Motor neuron (in vitro differentiated cells): ENCODE measurements at places on chromosomes 3 and 15. TPM values are rescaled to one million over a fixed set of nuclear protein-coding genes. Genes with fewer than 3 reads are reported as not detected.

The AMT gene
- 11.2 and 12.6 TPM in 2 replicates for total RNA-seq

The LRRC2 gene
- 1.9 TPM in 2 replicates for total RNA-seq

The TMIE gene
- 0.09 and 0.29 TPM in 2 replicates for total RNA-seq

The SLC9C1 gene
- total RNA-seq = not detected in 2 replicates

The KLHL6 gene
- total RNA-seq = 0.37 and 0.73 TPM in 2 replicates

The SNURF gene
- 8.9 and 17.7 TPM in 2 replicates for total RNA-seq

The GOLGA8Q gene
- total RNA-seq = 0.72 and 0.85 TPM in 2 replicates

The CTXN2 gene
- 0.14 and 0.29 TPM in 2 replicates for total RNA-seq

GRCh38 chr3:194602669-194603171 is 30.5 kb downstream of the TMEM44 start:
- no peak for ATAC-seq

DNA sequence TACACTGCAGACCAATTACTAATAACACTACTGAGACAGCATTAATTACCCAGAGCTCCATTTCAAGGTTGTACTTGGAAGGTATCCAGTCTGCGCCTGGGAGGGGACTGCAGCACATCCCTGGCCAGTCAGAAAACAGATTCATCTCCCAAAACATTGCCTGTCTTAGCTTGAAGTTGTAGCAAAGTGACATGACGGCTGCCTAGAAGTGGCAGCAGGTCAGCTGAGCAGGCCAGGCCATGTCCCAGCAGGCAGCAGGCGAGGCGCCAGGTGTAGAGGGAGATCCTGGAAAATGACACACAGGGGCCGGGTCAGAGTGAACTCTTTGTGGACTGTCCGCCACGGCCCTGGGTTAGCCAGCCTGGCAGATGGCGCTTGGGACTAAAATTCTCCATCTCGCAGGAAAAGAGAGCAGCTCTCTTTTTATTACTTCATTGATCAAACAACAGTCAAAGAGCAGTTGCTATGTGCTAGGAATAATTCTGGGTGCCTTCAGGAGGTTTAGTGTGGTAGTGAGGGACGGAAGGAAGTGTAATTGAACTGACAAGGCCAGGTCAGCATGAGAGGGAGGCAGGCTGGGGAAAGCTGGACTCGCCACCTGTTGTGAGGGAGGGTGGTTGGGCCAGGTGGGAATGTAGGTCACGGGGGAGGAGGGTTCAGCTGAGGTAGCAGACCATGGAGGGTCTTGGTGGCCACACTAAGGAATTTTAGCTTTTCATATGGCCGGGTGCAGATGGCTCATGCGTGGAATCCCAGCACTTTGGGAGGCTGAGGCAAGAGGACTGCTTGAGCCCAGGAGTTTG is 1.3 kb upstream of the MAP6D1 start:
- no peak for ATAC-seq

- ATAC-seq = peak; percentile 23
These were observed 27.4 kb downstream of the CALML4 start for GRCh38 chr15:68177742-68178141.

DNA sequence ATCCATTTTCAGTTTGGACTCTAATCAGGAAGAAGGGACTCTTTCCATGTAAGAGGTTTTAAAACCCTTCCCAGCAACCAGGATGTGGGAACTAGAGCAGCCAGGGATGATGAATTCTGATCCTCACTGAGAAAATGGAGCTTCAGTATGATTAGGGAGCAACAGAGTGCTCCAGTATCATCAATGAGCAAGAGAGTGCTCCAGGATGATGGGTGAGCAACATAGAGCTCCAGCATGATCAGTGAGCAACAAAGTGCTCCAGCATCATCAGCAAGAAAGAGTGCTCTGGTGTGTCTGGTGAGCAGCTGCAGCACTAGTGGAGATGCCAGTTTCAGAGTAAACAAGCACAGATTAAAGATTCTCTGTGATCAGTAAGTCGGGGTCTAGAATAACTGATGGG is 106.4 kb upstream of the LPP start:
- no peak for ATAC-seq

GRCh38 chr15:101161656-101162055 is 90.2 kb downstream of the CHSY1 start:
- ATAC-seq = no peak

GRCh38 chr3:53483821-53484220 is 10.6 kb upstream of the CACNA1D start:
- no peak for ATAC-seq

- peak; percentile 84 for ATAC-seq
These were observed 52.4 kb downstream of the KLHL25 start for GRCh38 chr15:85742186-85742821.

DNA sequence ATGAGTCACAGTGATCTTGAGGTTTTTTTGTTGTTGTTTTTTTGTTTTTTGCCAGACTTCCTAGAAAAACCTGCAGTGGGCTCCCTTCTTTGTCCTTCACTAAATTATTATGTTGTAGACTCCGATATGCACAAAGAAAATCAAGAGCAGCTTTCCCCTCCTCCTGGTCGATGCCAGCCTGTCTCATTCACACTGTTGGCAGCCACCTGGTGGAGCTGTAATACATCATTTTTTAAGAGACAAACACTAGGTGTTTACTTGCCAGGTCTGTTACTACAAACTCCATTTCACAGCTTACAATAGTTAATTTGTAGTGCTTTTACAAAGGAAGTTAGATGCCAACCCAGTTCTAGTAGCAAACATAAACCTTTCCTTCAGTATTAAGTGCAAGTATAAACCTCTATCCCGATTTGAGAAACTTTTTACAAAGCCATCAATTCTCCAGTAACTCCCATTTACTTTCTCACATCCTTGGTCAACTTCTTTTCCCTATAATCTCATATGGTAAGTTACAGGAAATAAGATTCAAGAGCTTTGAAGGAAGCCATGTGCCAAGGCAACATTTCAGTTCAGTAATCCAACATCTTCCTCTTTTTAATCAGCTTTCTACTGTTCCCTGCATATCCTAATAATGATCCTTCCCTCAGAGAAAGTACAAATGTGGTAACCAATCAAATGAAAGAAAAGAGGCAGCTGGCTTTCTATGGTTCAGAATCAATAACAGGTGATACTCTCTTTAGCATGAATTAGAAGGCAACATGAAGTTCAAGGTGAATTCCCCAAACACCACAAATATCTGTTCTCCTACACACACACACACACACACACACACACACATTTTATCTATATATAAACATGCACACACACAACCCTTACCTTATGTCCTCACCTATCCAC is 14.0 kb downstream of the AAGAB start:
- ATAC-seq = peak; percentile 42

- ATAC-seq = no peak
These were observed 13.1 kb downstream of the BMF start for GRCh38 chr15:40095371-40096093.

- no peak for ATAC-seq
These were observed 119.9 kb upstream of the CBLB start for GRCh38 chr3:105988540-105989212.

DNA sequence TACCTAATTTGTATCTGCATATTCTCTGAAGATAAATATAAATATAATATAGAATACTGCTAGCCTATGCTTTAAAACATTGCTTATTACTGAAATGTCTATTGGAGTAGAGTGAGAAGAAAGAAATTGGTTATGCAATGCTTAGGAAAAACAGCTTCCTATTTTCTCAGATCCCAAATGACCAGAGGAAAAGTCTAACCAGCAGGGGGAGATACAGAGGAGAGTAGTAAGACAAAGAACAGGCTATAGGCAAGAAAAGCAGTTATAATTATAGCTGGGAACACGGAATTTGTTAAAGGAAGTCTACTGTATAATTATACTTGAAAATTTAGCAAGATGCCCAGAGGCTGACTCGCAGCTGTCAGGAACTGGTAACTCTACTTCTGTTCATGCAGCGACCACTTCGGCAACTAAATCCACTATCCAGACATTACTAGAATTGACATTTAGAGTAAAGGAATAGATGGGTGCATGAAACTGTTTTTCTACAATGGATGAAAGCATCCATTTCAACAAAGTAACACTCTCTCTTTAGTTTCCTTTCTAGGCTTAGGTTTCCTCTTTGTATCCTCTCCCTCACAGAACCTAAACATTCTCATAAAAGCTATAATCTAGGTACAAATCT is 97.2 kb downstream of the TBC1D5 start:
- ATAC-seq = no peak

GRCh38 chr3:99943931-99944761 is 126.5 kb downstream of the CMSS1 start:
- ATAC-seq = no peak

- no peak for ATAC-seq
These were observed 64.2 kb downstream of the OXNAD1 start for GRCh38 chr3:16329036-16329825.

DNA sequence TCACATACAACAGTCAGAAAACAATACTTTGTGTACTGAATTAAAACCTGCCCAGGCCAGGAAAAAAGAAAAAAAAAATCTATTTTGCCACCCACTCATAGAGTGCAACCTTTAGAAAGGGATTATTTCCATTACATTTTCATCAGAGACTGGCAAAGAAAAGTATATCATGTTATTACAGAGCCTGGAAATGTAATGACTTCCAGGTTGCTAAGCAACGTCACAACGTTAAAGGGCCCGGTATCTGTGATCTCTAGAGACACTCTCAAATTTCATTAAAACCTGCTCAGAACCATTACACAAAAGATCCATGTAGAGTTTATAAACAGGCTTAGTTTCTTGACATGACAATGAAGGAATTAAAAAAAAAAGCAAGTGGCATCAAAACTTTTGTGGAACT is 170.5 kb downstream of the CTNNB1 start:
- ATAC-seq = peak; percentile 72

DNA sequence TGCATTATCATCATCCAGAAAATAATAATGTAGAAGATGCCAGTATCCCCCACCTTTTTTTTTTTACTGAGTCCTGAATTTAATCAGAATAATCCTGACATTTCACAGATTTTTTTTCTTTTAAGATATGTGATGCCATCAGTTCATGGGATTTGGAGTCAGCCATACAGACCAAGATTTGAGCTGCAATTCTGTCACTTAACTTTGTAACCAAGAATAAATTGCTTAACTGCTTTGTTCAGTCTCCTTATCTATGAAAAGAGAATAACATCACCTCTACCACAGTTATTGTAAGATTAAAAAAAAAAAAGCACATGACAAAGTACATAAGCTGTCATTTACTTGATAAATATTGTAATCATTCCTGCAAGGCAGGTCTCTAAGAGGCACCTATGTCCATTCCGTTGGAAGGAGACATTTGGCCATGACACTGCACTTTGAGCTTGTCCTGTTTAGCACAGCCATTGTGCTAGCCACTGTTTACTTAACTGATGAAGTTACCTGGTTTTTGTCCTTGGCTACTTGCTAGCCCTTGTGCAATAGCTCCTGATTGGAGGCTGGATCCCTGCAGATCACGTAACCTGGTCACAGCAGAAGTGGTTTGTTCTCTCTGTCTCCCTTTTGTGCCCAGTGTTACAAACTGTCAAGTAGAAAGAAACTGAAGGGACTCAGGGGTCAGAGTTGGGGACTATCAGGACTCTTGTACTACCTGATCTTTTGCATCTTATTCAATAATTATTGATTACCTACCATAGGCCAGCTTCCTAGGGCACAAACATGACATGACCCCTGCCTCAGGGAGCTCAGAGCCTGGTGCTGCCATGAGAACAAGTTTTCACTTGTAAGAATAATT is 306.0 kb downstream of the WDR72 start:
- no peak for ATAC-seq

- ATAC-seq = peak; percentile 46
These were observed 89.7 kb downstream of the LIPC start for GRCh38 chr15:58521293-58521991.

DNA sequence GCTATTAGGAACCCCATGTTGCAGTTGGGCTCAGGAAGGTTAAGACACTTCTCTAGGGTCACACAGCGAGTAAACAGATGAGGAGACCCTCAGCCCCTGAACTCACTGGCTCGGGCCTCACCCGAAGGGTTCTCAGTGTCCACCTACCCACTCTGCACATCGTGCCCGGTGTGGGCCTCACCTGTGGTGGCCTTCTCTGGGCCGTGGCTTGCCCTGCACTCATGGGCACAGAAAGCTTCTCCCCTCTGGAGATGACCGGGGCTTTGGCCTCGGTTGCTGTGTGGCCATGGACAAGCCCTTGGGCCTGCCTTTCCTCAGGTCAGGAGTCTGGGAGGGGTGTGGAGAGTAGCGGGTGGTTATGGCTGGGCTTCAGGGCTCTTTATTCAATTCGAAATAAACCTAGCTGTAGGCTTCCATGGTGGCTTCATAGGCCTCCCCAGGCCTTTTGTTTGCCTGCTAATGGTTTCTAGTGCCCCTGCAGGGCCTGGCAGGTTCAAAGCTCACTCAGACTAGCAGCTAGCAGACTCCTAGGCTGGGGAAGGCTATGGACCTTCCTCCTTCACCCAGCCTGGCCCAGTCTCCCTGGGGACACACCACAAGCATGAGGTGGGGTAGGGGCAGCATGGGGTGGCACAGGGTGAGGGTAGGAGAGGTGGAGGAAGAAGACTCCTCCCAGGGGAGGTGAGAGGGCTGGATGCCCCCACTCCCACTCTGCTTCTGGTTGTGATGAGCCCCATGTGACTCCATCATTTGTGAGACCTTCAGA is 103.1 kb downstream of the LINGO1 start:
- no peak for ATAC-seq

GRCh38 chr15:52112203-52112750 is 298 bp downstream of the BCL2L10 start:
- ATAC-seq = peak; percentile 84

GRCh38 chr3:138059261-138059660 is 49.3 kb downstream of the CLDN18 start:
- ATAC-seq = peak; percentile 36

- no peak for ATAC-seq
These were observed 215.6 kb upstream of the AZI2 start for GRCh38 chr3:28564211-28564610.

DNA sequence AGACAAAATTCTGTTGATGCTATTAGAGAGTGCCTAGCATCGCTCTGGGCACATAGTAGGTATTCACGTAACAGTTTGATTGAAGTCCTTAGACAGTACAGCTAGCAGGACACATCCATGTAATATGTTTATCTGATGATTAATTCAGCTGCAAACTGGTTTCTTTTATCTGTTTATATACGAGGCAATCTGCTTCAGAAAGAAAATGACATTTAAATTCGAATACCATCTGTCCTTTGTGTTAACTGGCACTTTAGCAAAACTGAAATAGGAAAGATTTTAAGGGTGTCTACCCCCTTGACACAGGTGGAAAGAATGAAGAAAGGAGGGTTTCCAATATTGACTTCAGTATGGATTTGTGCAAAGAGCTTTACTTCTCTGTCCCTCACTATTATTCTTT is 192.5 kb downstream of the MFSD1 start:
- no peak for ATAC-seq

DNA sequence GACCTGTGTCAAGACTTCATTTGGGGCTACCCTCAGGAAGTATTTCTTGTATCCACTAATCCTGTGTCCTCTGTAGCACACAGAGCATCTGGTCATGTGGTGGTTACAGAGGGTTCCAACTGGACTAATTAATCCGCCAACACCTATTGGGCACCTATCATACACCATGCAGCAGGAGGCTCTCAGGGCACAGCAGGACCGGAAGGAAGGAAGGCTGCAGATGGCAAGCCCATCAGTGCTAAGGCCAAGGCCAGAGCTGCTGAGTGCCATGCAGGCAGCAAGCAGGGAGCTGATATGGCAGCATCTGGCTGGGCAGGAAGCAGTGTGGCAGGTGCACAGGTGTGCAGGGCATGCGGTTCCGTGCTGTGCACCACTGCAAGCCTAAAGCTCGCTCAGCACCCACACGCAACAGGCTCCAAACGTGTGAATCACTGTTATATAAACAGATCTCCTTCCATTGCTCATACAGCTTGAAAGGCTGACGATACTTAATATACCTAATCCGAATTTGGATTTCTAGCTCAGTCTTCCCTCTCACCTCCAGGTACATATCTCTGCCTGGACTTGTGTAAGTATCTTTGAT is 64.4 kb upstream of the SNRPA1 start:
- ATAC-seq = no peak
